ENCODE measurements at places on chromosomes 7 and 10. TPM values are rescaled to one million over a fixed set of nuclear protein-coding genes. Genes with fewer than 3 reads are reported as not detected.

- no peak for DNase-seq
These were observed 171.1 kb downstream of the ADK start for GRCh38 chr10:74322141-74322540.

- no peak for DNase-seq
These were observed at the start of the genes ATP6V0A4 and TMEM213 for GRCh38 chr7:138797715-138798320. Gene ATP6V0A4, minus strand, starts transcription at chr7:138798196. Its CDS starts 26,949 bp downstream, at chr7:138771247. Gene TMEM213, plus strand, starts transcription at chr7:138797994. Its CDS starts 111 bp downstream, at chr7:138798105.

MYOF gene
- 71.6 TPM for total RNA-seq

DNA sequence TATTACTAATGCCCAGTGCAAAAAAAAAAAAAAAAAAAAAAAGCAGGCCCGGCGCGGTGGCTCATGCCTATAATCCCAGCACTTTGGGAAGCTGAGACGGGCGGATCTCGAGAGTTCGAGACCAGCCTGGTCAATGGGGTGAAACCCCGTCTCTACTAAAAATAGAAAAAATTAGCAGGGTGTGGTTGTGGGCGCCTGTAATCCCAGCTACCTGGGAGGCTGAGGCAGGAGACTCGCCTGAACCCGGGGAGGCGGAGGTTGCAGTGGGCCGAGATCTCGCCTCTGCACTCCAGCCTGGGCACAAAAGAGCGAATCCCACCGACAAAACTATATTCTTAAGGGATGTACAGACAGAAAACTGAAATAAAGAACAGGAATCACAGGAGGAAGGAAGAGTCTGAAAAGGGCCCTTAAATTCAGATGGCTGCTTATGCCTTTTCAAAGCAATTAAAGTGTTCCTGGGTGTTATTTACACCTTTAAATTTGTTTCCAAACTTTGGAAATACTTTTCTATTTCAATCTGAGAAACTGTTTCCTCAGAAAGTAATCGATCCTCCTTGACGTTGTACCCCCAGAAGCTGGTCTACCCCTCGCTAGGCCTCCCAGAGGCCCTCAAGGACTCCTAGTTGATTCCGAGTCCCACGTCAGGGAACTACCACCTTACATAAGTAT, 2.0 kb upstream of the KMT2E start:
- no peak for DNase-seq

GRCh38 chr10:71562904-71563303, 156.7 kb downstream of the C10orf105 start:
- no peak for DNase-seq

PCLO gene
- total RNA-seq = 7.5 TPM

- no peak for DNase-seq
These were observed 2.2 kb downstream of the ZNF212 start for GRCh38 chr7:149241696-149242095.

DNA sequence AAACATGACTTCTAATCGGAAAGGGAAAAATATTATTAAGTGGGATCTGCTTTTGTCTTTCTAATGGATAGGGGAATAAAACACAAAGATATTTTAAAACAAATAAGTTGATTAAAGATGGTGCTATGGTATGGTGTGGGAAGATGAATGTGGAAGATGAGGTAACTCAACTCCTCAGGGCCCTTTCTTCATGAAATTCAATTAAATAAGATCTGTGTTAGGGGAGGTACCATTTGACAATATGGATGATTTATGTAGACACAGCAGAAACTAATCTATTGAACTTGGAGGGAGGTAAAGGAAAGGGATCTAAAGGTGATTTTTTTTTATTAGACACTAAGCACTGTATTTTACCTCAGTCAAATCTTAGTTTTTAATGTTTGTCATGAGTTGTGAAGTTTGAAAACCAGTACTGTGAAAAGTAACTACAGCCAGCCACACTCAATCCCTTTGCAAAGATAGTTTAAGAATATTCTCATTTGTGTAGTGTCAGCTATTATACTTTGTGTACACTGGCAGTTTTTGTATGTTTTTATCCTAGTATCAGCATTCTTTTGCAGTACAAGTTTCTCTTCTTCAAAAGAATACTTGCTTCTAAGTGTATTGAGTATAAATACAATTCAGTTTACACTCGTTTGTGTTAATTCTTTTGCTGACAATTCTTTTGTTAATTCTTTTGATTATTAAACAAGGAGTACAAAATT, 151.3 kb downstream of the PHF14 start:
- DNase-seq = no peak

FBXL13 gene
- 1.7 TPM for total RNA-seq

ALOX5 gene
- total RNA-seq = not detected

- DNase-seq = peak; percentile 85
These were observed 9.2 kb downstream of the NPFFR1 start for GRCh38 chr10:70274643-70275042.

GRCh38 chr7:40382145-40382544, 247.3 kb downstream of the SUGCT start:
- DNase-seq = no peak

GRCh38 chr10:99555825-99556523, 23.2 kb downstream of the NKX2-3 start:
- DNase-seq = no peak

DNA sequence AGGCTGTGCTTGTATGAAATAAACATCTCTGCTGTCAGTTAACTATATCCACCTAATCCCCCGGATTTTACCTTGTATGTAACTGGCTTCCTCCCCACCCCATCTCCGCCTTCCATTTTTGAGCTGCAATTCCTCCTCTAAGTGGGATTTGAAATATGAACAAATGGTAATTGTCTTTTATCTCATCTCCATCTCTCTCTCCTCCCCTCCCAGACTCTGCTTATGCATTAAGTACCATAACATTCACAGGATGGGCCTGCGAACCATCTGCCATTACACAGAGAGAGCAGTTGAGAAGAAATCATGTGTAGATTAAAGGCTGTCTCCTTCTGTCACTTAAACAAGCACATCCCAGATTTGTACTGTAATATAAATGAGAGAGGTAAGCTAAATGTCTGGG, 1169.9 kb downstream of the TYW1 start:
- DNase-seq = no peak

- DNase-seq = no peak
These were observed 88.5 kb upstream of the LRRTM3 start for GRCh38 chr10:66837335-66837734.

DNA sequence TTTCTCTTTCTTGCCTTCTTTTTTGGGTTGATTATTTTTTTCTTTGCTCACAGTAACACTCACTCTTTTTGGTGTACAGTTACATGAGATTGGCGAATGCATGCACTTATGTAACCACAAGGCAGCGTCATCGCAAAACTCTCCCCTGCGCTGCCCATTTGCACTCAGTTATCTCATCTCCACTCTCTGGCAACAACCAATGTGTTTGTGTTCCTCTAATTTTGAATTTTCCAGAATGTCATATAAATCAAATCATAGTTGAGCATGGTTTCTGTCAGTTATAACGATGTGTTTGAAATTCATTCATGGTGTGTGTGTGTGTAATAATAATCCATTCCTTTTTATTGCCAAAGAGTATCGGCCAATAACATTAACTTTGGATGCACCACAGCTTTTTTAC, 23.0 kb upstream of the IGFBP3 start:
- no peak for DNase-seq

Measured in G401 (cell line).